ENCODE measurements at places on chromosomes 2 and 18.

DNA sequence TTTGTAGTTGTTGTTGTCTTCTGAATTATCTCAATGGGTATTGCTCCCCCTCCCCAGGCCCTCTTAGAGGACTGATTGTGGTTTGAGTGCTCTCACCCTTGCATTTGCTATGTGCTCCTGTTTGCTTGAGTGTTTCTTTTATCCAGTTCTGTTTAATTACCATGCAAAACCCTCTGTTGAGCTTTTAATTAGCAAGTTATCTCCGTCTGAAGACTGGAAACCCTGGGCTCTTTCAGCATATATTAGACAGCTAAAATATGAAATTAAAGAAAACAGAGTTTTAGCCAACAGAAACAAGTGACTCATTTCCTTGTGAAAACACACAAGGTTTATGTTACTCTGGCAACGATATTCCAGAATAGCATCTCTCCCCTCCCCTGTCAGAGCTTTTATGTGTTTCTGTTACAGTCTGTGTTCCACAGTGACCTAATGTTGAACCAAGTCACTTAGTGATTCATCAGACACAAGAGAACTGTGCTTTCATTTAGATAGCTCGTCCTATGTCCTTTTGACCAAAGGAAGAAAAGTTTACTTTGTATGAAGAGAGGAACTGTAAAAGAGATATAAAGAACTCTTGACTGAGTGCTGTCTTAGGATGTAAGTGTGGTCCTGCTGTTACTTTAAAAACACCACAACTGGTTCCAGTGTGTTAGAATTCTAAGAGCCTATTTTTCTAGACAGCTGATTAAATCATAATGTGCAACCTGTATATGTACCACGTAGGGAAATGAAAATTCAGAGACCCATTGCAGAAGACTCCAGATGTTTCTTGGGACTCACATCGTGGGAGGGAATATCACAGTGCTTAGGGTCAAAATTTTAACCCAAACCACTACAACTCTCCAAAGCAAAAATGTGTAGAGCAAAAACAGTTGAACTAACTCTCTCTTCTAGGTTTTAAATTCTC lies 172.8 kb upstream of the RBMS1 start:
- DNase-seq = no peak

DNA sequence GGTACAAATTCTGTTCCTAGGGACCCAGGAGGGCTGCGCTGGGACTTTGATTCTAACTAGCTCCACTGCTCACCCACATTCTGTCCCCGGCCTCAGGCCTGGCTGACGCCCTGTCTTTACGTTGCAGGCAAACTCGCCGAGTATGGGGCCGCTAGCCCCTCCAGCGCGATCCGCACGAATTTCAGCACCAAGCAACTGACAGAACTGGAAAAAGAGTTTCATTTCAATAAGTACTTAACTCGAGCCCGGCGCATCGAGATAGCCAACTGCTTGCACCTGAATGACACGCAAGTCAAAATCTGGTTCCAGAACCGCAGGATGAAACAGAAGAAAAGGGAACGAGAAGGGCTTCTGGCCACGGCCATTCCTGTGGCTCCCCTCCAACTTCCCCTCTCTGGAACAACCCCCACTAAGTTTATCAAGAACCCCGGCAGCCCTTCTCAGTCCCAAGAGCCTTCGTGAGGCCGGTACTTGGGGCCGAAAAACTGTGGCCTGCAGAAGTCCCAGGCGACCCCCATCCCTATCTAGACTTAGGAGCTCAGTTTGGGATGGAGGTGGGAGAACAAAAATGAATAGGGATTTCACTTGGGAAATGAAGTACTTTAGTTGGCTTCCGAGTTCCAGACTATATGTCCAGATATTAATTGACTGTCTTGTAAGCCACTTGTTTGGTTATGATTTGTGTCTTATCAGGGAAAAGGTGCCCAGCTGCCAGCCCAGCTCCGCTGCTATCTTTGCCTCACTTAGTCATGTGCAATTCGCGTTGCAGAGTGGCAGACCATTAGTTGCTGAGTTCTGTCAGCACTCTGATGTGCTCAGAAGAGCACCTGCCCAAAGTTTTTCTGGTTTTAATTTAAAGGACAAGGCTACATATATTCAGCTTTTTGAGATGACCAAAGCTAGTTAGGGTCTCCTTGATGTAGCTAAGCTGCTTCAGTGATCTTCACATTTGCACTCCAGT lies 1.5 kb downstream of the HOXD1 start:
- DNase-seq = peak; percentile 54

- peak; percentile 60 for DNase-seq
These were observed 12.7 kb downstream of the INPP5D start for GRCh38 chr2:233072838-233073237.

- peak; percentile 76 for DNase-seq
These were observed 416.0 kb upstream of the HS6ST1 start for GRCh38 chr2:128734521-128735295.

DNA sequence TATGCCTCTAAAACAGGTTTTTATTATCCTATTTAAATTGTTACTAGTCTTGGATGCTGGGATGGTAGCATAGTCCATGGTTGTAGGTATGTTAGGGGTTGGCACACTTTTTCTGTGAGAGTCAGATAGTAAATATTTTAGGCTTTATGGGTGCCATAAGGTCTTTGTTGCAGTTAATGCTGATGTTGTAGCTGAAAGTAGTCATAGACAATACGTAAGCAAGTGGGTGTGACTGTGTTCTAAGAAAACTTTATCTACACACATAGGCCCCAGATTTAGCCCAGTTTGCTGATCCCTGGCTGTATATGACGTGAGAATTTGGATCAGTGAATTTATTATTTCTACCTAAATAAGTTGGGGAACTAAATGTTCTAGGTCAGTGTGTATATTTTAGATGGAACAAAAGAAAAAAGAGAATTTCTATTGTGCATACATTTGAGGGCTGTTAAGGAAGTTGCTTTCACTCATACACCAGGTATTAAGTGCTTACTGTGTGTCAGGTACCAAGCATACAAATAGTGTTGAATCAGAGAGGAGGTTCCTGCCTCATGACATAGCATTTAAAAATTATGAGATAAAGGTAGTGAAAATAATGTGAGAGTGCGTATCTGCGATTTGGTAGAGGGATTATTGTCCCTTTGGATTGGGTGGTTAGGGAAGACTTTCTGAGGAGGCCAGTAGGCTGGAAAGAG lies 39.4 kb downstream of the AGFG1 start:
- no peak for DNase-seq

GRCh38 chr2:42256505-42256904 lies 87.4 kb downstream of the EML4 start:
- DNase-seq = no peak

GRCh38 chr2:101682311-101682710 lies 15.2 kb upstream of the MAP4K4 start:
- no peak for DNase-seq

GRCh38 chr2:219522111-219523030 lies 8.1 kb downstream of the ASIC4 start:
- peak; percentile 98 for DNase-seq

Data from H7 (cell line).